Esophagus muscularis mucosa (tissue), 4 donors: ENCODE measurements at places on chromosomes 2 and 18. TPM values are rescaled to one million over a fixed set of nuclear protein-coding genes. Genes with fewer than 3 reads are reported as not detected.

DNA sequence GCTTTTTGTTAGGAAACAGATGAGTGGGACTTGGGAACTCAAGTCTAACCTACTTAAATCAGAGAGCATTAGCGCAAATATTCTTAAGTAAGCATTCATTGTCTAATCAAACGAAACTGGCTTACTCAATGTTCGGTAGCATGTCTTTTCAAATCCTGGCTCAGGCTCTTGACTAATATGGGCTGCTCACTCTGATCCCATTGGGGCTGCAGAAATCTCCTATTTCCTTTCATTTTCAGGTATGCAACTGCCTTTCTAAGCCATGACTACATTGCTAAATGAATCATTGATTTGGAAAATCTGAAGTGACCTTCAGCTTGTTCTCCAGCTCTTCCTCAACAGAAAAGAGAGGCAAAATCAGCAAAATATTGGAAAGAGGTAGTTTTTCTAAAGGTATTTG lies 2084.4 kb upstream of the PIK3C3 start:
- no peak for DNase-seq
- no peak overlapping the region for H3K27ac ChIP-seq
- no peaks in the 10 kb centered on the region for H3K27me3 ChIP-seq
- H3K4me3 ChIP-seq, result no peak overlapping the region

DNA sequence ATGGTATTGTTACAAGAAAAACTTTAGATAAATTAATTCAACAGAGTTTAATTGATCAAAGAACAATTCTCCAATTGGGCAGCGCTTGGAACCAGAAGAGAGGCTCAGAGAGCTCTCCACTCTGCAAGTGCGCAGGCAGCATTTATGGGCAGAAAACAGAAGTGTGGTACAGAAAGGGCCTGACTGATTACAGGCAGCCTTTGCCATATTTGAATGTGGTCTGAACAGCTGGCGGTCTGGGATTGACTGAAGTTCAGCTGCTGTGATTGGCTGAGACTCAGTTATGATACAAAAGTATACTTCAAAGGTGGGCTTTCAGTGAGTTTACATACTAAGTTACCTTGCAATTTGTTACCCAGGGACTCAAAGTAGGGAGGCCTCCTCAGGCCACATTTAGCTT lies 301.3 kb upstream of the ID2 start:
- no peaks in the 10 kb centered on the region for H3K4me1 ChIP-seq
- no peak overlapping the region for H3K27ac ChIP-seq
- H3K4me3 ChIP-seq, result no peak overlapping the region
- H3K36me3 ChIP-seq, result no peaks in the 10 kb centered on the region
- H3K27me3 ChIP-seq, result no peaks in the 10 kb centered on the region

- H3K36me3 ChIP-seq, result no peaks in the 10 kb centered on the region
- no peak overlapping the region for H3K4me3 ChIP-seq
These were observed 72.9 kb downstream of the ZBTB7C start for GRCh38 chr18:48336332-48336731.

- H3K4me3 ChIP-seq, result peak overlapping the region; percentile 65
- H3K36me3 ChIP-seq, result peaks cover 16% of the 10 kb centered on the region
- peak overlapping the region; percentile 95 for H3K27ac ChIP-seq
- H3K27me3 ChIP-seq, result no peaks in the 10 kb centered on the region
These were observed 1.1 kb downstream of the DNAJC27 start for GRCh38 chr2:24970483-24971285.

DNA sequence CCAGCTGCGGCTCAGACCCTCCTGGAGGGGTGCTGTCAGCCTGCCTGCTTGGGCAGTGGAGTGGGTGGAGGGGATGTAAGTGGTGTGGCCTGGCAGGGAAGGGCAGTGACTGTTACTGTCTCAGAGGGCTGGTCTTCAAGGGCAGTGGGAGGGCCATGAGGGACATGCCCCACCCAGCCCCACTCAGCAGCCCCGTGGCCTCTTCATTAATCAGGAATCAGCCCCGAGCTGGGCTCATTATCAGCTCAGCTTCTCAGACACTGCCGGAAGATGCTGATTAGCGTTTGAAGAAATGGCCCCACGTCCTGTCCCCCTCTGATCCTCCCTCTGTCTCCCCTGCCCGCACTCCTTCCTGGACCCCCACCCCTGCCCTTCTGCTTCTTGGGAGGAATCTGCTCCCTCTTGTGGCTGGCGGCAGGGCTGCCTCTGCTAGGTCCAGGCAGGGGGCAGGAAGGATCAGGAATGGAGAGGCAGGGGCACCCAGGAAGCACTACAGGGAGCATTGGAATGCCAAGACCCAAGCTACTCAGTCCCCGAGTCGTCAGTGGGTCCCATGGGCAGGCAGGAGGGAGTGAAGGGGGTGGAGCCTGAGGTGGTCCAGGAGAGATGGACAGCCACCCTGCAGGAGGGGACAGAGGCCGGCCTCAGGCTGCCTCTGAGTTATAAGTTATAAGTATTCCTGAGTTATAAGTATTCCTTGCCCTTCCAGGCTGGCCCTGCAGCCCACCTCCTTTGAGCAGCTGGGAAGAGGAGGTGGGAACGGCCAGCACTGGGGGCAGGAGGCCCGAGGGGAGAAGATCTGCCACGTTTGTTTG lies 7.0 kb downstream of the ASIC4 start:
- peaks cover 28% of the 10 kb centered on the region for H3K4me1 ChIP-seq
- no peak overlapping the region for H3K4me3 ChIP-seq
- peaks cover 53% of the 10 kb centered on the region for H3K27me3 ChIP-seq
- no peaks in the 10 kb centered on the region for H3K36me3 ChIP-seq
- no peak for DNase-seq
- H3K27ac ChIP-seq, result peak overlapping the region; percentile 89

SERPINB12 gene
- total RNA-seq, result not detected

DNA sequence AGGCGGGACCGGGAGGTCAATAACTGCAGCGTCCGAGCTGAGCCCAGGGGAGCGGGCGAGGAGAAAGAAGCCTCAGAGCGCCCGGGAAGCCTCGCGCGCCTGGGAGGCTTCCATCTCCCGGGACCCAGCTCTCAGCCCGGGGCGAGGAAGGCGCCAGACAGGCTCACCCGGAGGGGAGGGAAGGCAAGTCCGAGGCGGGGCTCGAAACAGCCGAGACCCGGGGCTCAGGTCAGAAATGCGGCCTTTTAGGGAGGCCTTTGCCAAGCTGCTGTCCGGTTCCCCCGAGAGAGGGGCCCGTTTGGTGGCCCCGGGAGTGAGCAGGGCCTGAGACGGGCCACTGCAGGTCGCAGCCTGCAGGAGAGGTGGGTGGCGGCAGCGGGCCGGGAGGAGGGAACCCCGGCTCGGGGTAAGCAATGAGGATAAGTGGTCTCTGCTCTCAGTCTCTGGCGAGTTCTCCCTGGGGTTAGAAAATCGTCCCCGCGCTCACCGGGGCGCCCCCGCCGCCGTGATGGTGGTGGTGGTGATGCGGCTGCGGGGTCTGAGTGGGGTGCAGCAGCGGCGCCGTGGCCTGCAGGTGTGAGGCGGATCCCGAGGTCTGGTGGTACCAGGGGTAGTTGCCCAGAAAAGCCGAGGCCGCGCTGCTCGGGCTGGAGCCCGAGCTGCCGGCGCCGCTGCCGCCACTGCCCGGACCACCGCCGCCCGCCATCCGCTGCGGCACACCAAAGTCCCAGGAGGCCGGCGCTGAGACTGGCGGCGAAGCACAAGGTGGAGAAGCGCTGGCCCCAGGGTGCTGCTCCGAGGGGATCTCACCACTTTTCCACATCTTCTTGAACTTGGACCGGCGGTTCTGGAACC lies 2.4 kb downstream of the DLX2 start:
- H3K36me3 ChIP-seq, result no peaks in the 10 kb centered on the region
- peaks cover 56% of the 10 kb centered on the region for H3K27me3 ChIP-seq

DNA sequence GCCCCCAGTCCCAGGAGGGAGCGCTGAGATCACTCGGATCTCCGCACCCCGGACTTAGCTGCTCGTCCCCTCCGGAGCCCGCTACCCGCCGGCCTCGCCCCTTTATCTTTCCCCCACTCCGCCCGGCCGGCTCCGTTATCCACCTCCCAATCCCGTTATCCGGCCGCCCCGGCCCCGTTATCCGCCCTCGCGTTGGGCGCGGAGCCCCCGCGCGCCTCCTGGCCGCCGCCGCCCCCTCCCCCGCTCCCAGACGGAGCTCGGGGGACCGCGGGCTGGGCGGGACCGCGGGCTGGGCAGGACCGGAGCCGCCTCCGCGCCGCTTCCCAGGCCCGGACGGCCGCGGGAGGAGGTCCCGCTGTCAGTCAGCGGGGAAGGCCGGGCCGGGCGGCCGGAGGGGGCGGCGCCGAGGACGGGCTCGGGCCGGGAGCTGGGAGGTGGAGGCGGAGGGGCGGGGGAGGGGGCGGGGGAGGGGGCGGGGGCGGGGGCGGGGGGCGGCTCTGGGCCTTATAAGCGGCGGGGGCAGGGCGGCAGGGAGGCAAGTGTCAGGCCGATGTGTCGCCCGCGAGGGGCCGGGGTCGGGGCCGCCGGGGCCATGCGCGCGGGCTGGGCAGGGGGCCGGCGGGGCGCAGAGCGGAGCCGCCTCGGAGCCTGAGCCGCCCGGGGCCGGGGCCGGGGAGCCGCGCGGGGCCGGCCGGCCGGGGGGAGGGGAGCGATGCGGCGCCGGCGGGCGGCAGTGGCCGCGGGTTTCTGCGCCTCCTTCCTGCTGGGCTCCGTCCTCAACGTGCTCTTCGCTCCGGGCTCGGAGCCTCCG lies at the start of gene PKDCC:
PKDCC (plus strand) TSS at position 534 of the 811 bp plus-strand sequence; CDS start at position 713, 179 bp downstream.
- peaks cover 42% of the 10 kb centered on the region for H3K4me1 ChIP-seq
- peak within 1 kb of the TSS; percentile 77 for H3K4me3 ChIP-seq
- no peak for DNase-seq

DNA sequence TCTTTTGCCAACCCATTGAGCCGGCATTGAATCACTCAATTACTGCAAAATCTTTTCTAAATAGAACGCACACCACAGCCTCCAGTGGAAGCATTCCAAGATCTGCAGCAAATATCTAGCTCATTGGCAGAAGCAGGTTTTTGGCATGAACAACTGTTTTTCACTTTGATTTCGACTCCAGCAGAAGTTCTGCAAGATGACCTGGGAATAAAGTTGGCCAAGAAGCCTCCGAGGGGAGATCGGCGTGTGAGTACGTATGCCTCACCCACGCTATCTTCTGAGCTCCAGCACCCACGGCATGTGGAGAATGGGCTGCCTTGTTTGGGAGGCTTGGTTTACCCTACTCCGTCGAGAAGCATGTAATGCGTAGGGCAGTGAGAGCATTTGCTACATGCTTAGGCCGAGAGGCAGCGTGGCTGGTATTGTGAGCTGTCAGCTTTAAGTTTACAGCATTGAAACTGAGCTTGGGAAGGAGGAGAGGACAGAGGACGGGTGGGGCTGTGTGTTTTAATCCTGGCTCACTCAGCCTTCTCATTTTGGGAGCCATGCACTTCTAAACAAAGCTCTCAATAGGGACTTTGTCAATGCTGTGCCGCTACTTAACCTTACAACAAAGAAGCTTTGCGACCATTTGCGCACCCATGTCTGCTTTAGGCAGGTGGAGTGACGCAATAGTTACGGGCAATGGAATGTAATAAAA lies 10.5 kb downstream of the PCARE start:
- no peaks in the 10 kb centered on the region for H3K27me3 ChIP-seq
- peak overlapping the region; percentile 26 for H3K4me3 ChIP-seq
- H3K27ac ChIP-seq, result peak overlapping the region; percentile 71
- H3K36me3 ChIP-seq, result no peaks in the 10 kb centered on the region
- DNase-seq, result no peak
- H3K4me1 ChIP-seq, result peaks cover 22% of the 10 kb centered on the region

DNA sequence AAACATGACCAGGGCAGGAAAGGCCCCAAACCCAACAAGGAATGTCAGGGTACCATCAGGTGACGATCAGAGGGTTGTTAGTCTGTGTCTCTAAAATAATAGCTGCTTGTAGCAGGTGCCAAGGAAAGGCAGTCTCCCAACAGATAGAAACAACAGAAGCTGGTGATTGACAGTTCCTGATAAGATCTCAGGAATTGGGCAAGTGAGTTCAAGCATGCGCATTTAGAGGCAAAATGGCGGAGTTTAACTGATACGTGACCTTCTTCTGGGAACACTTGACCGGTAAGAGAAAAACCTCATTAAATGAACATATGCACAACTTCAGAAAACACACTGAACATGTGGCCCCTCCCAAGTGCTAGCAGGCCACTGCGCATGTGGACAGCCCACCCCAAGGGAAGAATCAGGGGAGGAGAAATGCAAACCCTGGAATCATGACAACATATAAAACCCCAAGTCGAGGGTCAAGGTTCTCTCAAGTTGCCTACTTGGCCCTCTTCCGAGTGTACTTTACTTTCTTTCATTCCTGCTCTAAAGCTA lies 664.9 kb downstream of the KCNJ3 start:
- DNase-seq, result no peak
- H3K36me3 ChIP-seq, result no peaks in the 10 kb centered on the region
- H3K4me1 ChIP-seq, result no peaks in the 10 kb centered on the region
- no peak overlapping the region for H3K4me3 ChIP-seq
- H3K27ac ChIP-seq, result no peak overlapping the region

ABCG5 gene
- not detected for total RNA-seq

COL4A3 gene
- 5.1 TPM for total RNA-seq

GRCh38 chr2:134301928-134302260 lies 48.0 kb downstream of the MGAT5 start:
- H3K27me3 ChIP-seq, result no peaks in the 10 kb centered on the region
- H3K36me3 ChIP-seq, result no peaks in the 10 kb centered on the region
- peaks cover 17% of the 10 kb centered on the region for H3K4me1 ChIP-seq
- DNase-seq, result no peak
- H3K27ac ChIP-seq, result peak overlapping the region; percentile 8

GRHL1 gene
- 0.86 TPM for total RNA-seq

CNGA3 gene
- total RNA-seq, result 2.5 TPM

GRCh38 chr2:234852941-234853340 lies 98.9 kb upstream of the SH3BP4 start:
- no peaks in the 10 kb centered on the region for H3K36me3 ChIP-seq
- no peaks in the 10 kb centered on the region for H3K4me1 ChIP-seq
- no peak overlapping the region for H3K4me3 ChIP-seq
- no peak for DNase-seq
- no peaks in the 10 kb centered on the region for H3K27me3 ChIP-seq

DNA sequence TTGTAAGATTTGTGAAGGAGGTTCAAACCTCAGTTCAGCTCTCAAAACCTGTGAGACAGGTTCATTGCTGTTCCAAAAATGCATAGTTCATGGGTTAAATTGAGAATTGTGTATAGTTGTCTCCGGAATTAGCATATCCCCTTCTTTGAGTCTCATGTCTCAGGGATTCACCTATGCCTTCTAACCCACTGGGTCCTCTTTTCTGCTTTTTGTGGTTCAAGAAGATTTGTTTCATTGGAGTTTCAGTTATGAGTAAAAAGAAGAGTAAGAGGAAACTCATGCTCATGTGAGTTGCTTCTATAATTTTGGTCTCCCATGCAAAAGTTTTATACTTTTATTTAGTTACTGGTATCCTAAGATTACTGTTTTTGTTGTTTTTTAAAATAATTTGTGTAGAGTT lies 1219.8 kb upstream of the ZEB2 start:
- H3K27ac ChIP-seq, result no peak overlapping the region
- no peak for DNase-seq
- no peaks in the 10 kb centered on the region for H3K4me1 ChIP-seq
- H3K4me3 ChIP-seq, result no peak overlapping the region
- H3K27me3 ChIP-seq, result no peaks in the 10 kb centered on the region

- no peak for DNase-seq
- peaks cover 18% of the 10 kb centered on the region for H3K4me1 ChIP-seq
- H3K27me3 ChIP-seq, result no peaks in the 10 kb centered on the region
- H3K4me3 ChIP-seq, result no peak overlapping the region
These were observed 9.9 kb downstream of the C1D start for GRCh38 chr2:68052717-68053422.
